ENCODE measurements at places on chromosomes 2 and 18.

GRCh38 chr18:70219688-70220087, 14.2 kb upstream of the RTTN start:
- no peak for DNase-seq

DNA sequence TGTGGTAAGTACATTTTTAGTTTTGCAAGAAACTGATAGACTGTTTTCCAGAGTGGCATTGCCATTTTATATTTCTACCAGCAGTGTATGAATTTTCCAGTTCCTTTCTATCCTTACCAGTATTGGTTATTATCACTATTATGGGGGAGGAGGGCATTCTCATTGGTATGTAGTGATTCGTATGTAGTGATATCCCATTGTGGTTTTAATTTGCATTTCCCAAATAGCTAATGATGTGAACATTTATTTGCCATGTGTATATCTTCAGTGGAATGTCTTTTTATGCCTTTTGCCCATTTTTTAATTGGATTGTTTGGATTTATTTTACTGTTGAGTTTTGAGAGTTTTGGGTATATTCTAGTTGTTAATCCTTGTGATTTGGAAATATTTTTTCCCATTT, 16.9 kb downstream of the EIF5B start:
- no peak for DNase-seq

DNA sequence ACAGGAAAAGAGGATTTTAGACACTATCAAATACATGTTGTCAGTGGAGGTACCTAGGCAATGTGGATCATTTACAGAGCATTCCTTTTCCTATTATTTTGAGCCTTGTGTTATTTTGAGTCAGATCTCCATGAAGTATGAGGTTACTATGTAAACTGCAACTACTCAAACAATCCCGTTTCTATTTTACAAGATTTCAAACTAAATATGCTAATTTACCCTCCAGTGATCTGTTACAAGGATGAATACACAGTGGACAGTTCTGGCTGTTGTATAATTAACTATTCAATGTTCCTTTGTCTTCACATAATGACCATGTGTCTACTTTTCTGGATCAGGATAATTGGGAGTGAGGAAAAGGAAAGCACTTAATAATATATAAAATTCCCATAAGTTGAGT, 4.6 kb downstream of the HOXD1 start:
- no peak for DNase-seq

GRCh38 chr2:54586494-54586893, 130.4 kb downstream of the SPTBN1 start:
- no peak for DNase-seq

GRCh38 chr2:194698012-194698411, 959.0 kb upstream of the SLC39A10 start:
- DNase-seq, result no peak

- DNase-seq, result no peak
These were observed 78.8 kb downstream of the VWC2L start for GRCh38 chr2:214489702-214490101.

GRCh38 chr18:78244779-78245178, 734.8 kb upstream of the SALL3 start:
- DNase-seq, result no peak

- no peak for DNase-seq
These were observed 391.0 kb downstream of the CDH2 start for GRCh38 chr18:27785815-27786471.

- no peak for DNase-seq
These were observed 35.4 kb downstream of the SCN7A start for GRCh38 chr2:166458674-166459073.

GRCh38 chr2:9390151-9390850, 33.0 kb downstream of the ITGB1BP1 start:
- DNase-seq, result no peak

DNA sequence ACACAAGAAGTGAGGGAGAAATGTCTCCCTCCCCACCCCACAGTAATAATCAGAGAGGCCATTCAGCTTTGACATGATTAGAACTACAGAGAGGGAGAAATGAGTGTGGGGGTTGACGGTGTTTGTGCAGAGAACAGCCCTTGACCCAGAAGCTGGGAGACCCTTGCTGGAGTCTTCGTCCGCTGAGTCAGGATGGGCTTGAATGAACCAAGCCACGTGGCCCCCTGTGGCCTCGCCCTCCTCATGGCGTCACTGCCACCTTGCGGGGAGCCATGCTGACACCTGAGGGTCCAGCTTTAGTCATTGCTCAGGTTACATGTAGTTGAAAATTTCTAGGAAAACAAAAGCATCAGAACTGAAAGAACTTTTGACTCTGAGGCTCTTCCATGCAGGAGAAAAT, 101.2 kb downstream of the DGKD start:
- DNase-seq, result no peak

DNA sequence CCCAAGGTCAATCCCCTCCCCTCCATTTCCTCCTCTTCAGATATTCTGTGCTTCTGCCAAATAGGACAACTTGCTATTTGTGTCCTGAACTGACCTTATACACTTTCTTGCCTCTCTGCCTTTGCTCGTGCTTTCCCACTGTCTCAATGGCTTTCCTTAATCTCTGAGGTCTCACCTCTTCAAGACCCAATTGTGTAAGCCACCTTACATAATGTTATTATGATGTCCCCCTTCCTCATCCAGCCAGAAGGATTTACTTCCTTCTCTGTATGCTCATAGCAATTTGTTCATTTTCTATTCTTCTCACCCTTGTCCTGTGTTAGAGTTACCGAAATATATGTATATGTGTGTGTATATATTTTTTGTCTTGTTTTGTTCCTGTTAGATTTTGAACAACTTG, 26.9 kb upstream of the DARS1 start:
- DNase-seq, result no peak

DNA sequence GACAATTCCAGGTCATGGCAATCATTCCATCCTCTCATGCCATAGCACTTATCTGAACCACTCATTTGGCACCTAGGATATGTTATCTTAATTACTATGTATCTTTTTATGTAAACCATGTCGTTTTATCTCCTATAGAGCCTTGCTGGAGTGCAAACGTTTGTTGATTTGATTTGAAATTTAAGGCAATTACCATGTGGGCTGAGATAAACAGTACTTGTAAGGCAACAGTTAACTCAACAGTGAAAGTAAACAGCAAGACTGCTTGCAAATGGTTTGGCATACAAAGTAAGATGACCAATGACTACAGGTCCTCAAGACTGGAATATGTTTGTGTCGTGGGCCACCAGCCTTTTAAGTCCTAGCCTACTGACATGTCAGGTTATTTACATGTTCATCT, 133.7 kb upstream of the ZFP36L2 start:
- no peak for DNase-seq

GRCh38 chr2:344811-345210, 56.9 kb upstream of the ALKAL2 start:
- no peak for DNase-seq

DNA sequence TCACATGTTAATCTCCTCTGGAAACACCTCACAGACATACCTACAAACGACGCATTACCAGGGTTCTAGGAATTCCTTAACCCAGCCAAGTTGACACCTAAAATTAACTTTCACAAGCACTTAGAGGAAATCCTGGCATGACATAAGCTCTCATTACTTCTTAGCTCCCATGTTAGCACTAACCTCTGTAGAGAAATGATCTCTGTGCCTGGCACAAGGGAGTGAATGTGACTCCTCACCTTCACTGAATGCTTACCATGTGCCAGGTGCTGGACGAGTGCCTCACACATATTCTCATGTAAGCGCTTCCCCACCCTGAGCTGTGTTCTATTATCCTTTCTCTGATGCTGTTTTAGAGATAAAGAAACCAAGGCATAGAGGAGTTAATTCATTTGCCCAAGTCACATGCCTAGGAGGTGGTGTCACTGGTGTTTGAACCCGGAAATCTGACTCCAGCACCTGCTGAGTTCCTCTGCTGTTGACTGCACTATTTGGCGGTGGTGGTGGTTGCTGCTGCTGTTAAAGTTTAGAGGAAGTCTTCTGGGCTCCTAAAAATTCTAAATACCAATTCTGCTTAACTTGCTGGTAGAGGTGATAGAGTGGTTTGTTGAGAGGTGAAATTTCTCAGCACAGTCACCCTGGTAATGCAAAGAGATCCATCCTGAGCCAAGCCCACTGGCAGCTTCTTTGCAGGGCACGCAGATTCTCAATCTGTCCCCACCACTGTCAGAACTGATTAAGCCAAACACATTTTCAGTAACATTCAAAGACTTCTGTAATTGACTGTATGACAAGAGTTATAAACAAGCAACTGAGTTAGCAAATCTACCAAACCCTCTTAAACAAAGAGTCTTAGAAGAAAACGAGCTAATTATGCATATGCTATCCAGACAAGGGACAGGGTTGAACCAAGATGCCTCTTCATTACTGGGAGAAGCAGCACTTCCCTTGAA, 200.3 kb downstream of the CMPK2 start:
- no peak for DNase-seq

GRCh38 chr2:72386288-72386687, 238.6 kb upstream of the CYP26B1 start:
- no peak for DNase-seq

DNA sequence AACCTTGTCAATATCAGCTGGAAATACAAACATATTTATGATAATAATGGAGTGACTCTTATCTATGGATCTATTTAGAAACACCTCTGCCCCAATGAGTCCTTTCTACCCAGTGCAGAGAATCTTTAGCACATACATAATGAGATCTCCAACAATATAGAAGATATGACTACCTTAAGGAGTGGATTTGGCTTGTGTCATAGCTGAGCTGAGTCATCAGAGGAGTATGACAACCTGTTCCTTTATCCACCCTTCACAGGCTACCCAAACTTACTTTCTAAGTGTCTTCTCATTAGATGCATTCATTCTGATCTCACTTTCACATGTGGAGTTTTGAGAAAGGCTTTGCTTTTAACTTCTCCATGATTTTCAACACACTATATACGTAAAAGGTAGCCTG, 1218.9 kb downstream of the DSC3 start:
- no peak for DNase-seq

- DNase-seq, result no peak
These were observed 833.2 kb downstream of the GALR1 start for GRCh38 chr18:78082816-78083215.

GRCh38 chr2:195594248-195594647, 62.8 kb upstream of the SLC39A10 start:
- no peak for DNase-seq

- DNase-seq, result no peak
These were observed 11.1 kb upstream of the FAP start for GRCh38 chr2:162254236-162254871.

- DNase-seq, result no peak
These were observed 463 bp downstream of the PPP1CB start for GRCh38 chr2:28751956-28752630.

DNA sequence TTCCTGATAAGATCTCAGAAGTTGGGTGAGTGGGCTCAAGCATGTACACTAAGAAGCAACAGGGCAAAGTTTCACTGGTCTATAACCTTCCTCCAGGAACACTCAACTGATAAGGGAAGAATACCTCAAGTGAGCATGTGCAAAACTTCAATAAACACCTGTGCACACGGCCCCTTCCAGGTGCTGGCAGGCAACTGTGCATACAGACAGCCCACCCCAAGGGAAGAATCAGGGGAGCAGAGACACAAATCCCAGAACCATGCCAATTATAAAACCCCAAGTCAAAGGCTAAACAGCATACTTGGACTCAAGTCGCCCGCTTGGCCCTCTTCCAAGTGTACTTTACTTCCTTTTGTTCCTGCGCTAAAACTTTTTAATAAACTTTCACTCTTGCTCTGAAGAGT, 85.9 kb upstream of the RTN4 start:
- no peak for DNase-seq

- no peak for DNase-seq
These were observed 69.1 kb downstream of the FEZ2 start for GRCh38 chr2:36528766-36529392.

DNA sequence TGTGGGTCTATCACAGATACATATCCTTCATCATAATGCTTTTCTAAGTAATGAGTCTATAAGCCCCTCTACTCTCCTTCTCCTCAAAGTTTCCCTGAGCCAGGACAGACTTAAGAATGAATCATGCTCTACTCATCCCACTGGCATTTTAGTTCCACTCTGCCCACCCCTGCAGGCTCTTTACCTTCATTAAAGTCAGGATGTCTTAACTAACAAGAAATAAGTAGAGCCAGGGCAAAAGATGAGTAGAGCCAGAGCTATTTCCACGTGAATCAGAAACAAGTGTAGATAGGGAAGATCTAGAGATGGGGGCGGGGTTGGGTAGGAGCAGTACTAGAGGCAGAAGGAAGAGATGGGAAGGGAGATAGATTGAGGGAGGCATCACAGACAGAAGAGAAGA, 790.5 kb downstream of the RNF144A start:
- DNase-seq, result no peak

GRCh38 chr2:73749314-73749713, 12.2 kb upstream of the TPRKB start:
- DNase-seq, result no peak

DNA sequence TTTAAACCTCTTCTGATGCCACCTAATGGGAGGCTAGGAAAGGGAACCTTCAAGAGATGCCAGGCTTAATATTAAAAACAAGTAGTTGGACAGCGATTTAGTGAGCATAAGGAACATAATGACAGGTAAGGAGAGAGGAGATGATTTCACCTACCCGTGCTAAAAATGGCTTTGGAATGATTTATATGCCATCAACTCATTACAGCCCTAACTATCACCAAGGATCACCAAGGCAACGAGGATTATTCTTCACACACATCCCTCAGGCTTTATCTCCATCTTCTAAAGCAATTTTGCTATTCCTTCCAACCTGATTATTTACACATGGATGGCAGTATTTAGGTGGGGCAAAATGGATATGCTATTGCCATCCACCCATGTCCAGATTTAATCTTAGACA, 237.8 kb downstream of the DCC start:
- DNase-seq, result no peak

DNA sequence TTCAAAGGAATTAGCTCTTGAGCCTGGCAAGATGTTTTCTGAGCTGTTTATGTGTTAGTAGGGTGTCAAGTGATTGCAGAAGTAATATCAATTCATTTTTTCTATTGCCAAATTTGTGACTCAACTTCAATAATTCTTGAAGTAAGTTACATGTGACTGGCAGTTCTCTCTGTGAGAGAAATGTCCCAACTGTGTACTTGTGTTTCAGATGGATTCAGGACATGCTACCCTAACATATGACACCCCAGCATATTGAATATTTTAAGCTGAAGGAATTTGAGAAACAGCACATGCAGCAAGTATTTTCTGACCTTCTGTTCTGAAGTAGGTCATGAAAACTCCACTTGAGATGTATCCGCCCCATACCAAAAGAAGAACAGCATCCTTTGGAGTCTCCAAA, 263.6 kb downstream of the XIRP2 start:
- no peak for DNase-seq

- DNase-seq, result no peak
These were observed 1.9 kb upstream of the ST3GAL5 start for GRCh38 chr2:85890522-85891176.

DNA sequence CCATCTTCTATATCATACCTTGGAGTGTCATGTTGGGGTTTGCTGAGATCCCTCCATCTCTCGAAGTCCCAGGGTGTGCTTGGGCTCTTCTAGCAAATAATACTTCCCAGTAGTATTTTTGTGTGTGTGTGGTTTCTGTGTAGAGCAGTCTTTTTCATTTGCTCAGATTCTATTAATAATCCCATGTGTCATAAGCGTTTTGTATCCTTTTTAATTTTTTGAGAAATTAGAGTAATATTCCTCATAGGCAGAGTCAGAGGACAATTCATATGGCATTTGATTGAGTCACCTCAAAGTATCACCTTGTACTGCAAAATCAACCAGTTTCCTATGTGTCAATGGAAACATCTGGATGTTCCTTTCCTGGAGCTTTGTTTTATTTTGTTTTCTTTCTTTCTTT, 37.4 kb upstream of the PPP1R1C start:
- DNase-seq, result no peak

- DNase-seq, result peak; percentile 67
These were observed 58.1 kb downstream of the PXDN start for GRCh38 chr2:1685957-1686783.
